Activated CD4-positive, alpha-beta T cell treated with anti-CD3 and anti-CD28 coated beads for 36 hours (primary cell): ENCODE measurements at places on chromosomes 11 and 22.

DNA sequence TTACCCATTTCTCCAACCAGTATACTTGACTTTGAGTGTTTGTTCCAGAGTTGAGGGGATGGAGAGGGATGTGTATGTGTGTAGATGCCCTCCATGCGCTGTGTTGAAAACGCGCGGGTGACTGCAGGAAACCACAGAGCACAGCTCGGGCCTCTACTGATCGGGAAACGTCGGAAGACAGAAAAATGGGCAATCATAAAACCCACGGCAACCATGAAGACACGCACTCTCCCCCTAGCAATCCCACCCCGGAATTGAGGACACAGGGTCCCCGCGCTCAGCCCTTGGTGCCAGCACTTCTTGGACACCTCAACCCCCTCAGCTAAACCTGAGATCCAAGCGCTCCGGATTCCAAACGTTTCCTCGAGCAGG lies 251 bp upstream of the UQCC3 start:
- DNase-seq, result no peak

- DNase-seq, result no peak
These were observed 66.2 kb upstream of the CSNK1E start for GRCh38 chr22:38383417-38383816.

- DNase-seq, result no peak
These were observed 315.2 kb upstream of the B3GAT1 start for GRCh38 chr11:134727204-134727603.

- no peak for DNase-seq
These were observed 47.7 kb upstream of the DBX1 start for GRCh38 chr11:20207781-20208621.

DNA sequence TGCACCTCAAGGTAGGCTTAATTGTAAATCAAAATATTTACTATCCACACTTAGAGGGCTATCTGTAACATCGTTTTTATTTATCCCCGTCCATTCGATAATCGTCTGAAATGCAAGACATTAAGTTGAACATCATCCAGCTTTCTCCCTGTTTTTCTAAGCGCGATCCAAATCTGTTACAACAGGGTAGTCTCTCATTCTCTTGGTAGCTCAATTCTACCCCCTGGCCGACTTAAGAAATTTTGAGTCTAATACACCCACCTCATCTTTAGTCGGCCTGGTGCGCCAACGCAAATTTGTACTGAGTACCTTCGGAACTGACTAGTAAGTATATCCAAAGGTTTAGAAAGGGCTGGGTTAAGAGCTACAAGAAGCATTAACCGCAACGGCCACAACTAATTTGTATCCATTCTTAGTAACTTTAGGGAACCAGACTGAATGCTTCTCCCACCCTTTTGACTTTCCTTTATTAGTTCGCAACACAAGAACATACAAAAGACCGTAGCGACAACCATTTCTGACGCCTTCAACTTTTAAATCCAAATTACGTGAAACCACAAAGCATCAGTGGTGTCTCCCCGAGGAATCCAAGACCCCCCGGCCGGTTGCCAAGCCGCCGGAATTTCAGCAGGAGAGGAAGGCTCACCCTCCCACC lies 1.0 kb upstream of the ZNF143 start:
- peak; percentile 60 for DNase-seq

DNA sequence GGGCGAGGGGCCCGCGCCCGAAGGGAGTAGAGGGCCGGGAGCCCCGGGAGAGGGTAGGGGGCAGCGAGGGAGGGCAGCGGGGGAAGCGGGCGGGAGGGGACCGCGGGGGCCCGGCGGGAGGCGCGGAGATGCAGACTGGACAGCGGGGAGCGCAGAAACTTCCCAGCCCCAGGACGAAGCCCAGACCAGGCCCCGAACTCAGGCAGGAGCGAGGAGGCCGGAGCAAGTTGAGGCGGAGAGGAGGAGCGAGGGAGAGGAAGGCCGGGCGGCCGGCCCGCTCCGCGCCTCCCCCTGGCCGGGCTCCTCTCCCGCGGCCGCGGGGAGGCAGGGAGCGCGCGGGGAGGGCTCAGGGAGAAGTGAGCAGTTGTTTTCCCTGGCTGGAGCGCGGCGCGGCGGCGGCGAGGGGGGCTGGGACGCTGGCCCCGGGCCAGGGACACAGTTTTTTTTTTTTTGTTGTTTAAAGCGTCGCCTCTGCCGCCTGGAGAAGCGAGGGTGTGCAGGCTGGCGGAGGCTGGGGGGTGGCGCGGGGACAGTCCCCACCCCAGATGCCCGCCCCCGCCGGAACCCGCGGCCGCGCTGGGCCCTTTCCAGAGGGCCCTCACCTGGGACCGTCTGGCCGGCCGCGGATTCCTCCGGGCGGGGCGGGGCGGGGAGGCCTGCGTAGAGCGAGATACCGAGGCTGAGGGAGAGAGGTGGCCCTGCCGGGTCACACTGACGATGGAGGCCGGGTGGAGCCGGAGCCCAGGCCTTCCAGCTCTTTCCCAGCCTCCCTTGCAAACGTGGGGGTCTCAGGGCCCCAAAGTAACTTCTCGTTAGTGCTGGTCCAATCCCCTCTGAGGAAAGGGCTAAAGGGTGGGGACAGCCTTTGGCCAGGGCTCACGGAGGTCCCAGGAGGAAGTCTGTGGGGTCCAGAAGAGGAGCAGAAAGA lies at the start of gene LTBP3:
Gene LTBP3, minus strand, starts transcription at position 358 of the 928 bp plus-strand sequence. CDS start 400 bp downstream, outside the sequence.
- peak; percentile 71 for DNase-seq

- DNase-seq, result no peak
These were observed 197.2 kb upstream of the PITPNB start for GRCh38 chr22:28116219-28116673.

DNA sequence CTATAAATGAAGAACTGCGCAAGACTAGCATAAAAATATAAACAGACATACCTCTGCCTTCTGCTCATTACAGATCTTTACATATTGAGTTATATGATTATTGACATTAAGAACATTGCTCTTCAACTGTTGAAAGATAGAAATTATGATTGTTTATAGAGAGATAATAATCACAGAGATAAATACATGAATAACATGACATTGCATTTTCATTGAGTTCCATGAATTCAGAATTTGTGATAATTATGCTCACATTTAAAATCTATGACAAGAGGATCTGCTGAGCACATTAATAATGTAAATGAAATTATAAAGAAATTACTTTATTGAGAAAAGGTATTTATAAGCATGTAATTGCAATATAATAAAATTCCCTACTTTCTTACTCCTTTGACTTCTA lies 24.8 kb downstream of the KIF18A start:
- no peak for DNase-seq

GRCh38 chr11:86523738-86524619 lies 148.4 kb downstream of the ME3 start:
- DNase-seq, result peak; percentile 30

DNA sequence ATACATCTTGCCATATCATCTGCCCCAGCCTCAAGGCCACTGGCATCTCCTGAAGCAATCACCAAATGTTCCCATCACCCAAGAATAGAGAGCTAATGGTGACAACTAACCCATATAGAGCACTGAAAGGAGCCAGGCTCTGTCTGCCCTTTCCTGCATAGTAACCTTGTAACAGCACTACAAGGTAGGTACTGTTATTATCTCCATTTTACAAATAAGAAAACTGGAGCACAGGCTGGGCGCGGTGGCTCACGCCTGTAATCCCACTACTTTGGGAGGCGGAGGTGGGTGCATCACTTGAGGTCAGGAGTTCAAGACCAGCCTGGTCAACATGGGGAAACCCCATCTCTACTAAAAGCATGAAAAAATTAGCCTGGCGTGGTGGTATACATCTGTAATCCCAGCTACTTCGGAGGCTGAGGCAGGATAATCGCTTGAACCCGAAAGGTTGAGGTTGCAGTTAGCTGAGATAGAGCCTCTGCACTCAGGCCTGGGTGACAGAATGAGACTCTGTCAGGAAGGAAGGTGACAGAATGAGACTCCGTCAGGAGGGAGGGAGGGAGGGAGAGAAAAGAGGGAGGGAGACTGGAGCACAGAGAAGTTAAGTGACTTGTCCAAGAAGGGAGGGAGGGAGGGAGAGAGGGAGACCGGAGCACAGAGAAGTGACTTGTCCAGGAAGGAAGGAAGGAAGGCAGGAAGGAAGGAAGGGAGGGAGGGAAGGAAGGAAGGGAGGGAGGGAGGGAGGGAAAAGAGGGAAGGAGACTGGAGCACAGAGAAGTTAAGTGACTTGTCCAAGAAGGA lies 2.2 kb downstream of the SLC35F2 start:
- no peak for DNase-seq

DNA sequence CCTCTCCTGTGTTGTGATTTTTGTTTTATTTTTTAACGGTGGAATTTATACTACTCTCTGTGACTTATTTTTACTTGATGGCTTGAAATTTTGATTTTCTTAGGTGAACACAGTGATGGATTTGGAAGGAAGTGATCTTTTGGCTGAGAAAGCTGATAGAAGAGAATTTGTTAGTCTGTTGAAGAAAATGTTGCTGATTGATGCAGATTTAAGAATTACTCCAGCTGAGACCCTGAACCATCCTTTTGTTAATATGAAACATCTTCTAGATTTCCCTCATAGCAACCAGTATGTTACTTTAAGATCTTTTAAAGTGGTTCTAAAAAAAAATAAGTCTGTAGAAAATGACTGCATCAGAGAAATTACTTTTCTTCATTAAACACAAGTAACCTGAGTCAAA lies 82.1 kb downstream of the HIPK3 start:
- DNase-seq, result no peak

DNA sequence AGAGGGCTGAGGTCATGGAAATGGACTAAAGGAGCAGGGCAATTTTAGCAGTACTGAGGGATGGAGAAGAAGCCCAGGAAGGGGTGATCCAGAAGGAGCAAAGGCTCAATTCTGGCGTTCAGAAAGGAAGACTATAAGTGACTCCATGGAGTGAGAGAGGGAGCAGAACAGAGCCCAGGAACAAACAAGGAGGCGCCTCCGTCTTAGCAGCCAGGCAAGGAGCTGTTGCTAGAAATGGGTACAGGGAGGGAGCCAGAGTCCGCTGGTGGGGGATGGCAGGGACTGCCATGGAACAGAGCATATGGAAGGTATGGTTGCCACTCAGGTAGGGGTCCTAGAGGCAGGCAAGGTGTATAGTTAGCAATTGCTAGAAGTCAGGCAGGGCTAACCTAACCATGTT lies 20.5 kb upstream of the STK33 start:
- no peak for DNase-seq

DNA sequence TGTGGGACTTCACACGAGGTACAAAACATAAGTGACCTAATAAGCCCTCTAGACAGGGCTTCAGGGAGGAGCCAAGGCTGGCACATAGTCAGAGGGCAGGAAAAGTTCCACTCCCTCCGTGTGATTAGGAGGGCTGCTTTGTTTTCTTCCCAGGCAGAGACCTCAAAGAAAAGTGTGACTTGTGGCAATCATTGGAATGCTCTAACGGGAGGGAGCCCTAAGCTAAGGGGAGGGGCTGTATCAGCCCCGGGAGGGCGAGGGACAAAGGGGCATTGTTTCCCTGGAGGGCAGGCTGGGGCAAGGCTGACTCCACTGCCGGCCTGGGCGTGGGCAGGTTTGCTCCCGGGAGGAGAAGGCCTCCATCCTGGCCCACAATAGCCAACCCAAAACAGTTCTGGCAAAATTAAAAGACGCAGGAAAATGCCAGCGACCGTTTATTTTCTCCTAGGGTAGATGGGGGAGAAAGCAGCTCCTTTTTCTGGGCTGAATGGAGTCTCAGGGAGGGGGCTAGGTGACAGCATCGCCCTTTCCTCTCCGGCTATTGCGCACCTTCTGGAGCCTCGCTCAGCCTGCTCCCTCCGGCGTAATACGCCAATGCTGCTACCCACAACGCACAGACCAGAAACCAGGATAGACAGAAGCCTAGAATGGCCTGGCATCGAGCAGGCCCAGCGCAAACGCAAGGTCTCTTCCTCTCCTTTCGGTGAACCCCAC lies 60.2 kb downstream of the ENDOD1 start:
- no peak for DNase-seq

- no peak for DNase-seq
These were observed 93.4 kb downstream of the SPON1 start for GRCh38 chr11:14055936-14056335.

GRCh38 chr11:56782167-56782847 lies 33.8 kb upstream of the OR9G4 start:
- no peak for DNase-seq
